ENCODE measurements at places on chromosomes 16 and 17. TPM values are rescaled to one million over a fixed set of nuclear protein-coding genes. Genes with fewer than 3 reads are reported as not detected.

DNA sequence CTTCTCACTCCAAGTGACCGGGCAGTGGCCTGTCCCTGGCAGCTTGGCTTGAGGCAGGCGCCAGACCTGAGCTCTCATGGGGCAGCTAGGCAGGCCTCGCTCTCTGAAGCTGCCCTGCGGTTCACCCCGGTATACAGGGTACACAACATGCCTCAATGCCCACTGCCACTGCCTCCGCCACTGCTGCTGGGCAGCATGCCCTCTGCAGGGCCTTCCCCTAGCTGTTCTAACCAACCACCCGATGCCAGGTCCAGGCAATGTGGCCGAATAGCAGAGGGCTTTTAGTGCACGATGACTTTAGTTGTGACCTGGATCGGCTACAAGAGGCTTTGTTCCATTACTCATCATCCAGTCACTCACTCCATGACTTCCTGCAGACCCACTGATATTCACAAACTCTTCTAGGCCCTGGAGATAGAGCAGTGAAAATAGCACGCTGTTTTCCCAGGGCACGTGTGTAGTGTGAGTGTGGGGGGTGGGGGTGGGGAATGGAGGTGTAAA, 19.7 kb downstream of the CDC42EP4 start:
- H3K27me3 ChIP-seq = no peaks in the 10 kb centered on the region
- DNase-seq = no peak
- no peak overlapping the region for H3K4me3 ChIP-seq
- H3K36me3 ChIP-seq = no peaks in the 10 kb centered on the region
- H3K27ac ChIP-seq = no peak overlapping the region

GRCh38 chr16:4217204-4218131, 24.4 kb downstream of the SRL start:
- H3K4me1 ChIP-seq = peaks cover 8% of the 10 kb centered on the region
- H3K4me3 ChIP-seq = no peak overlapping the region
- no peak for DNase-seq
- H3K36me3 ChIP-seq = no peaks in the 10 kb centered on the region

GRCh38 chr17:78360371-78361224, 721 bp upstream of the SOCS3 start:
- no peaks in the 10 kb centered on the region for H3K27me3 ChIP-seq
- H3K27ac ChIP-seq = peak overlapping the region; percentile 25
- peaks cover 2% of the 10 kb centered on the region for H3K36me3 ChIP-seq
- H3K4me1 ChIP-seq = peaks cover 53% of the 10 kb centered on the region
- peak overlapping the region; percentile 58 for H3K4me3 ChIP-seq

- H3K4me1 ChIP-seq = no peaks in the 10 kb centered on the region
- H3K27ac ChIP-seq = no peak overlapping the region
- no peak for DNase-seq
- no peaks in the 10 kb centered on the region for H3K36me3 ChIP-seq
- H3K4me3 ChIP-seq = no peak overlapping the region
Observed at GRCh38 chr17:34167354-34167753, 87.7 kb upstream of the CCL2 start.

DNA sequence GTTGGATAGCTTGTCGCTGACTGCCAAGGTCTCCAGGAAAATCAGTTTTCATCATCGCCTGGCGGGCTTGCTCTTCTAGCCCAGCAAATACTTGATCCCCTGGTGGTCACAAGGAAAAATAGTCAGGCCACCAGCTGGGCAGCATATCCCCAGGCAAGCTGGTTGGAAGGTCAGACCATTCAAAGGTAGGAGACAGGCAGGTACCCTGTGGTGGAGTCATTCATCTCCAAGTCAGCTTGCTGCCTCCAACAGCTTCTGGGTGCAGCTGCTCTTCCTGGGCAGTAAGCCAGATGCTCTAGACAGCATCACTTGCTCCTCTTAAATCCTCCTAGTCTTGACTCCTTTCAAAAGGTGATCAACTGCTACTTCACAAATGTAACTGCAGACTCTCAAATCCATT, 16.0 kb downstream of the ZNF821 start:
- no peaks in the 10 kb centered on the region for H3K27me3 ChIP-seq
- H3K27ac ChIP-seq = no peak overlapping the region
- no peak for DNase-seq
- no peaks in the 10 kb centered on the region for H3K4me1 ChIP-seq
- no peaks in the 10 kb centered on the region for H3K36me3 ChIP-seq
- no peak overlapping the region for H3K4me3 ChIP-seq

- H3K27ac ChIP-seq = no peak overlapping the region
- peaks cover 4% of the 10 kb centered on the region for H3K4me1 ChIP-seq
- no peak overlapping the region for H3K4me3 ChIP-seq
Observed at GRCh38 chr16:8929086-8929748, 34.5 kb downstream of the USP7 start.

- no peaks in the 10 kb centered on the region for H3K4me1 ChIP-seq
- peak overlapping the region; percentile 26 for H3K4me3 ChIP-seq
- H3K27ac ChIP-seq = no peak overlapping the region
- peak; percentile 43 for DNase-seq
Observed at GRCh38 chr17:75753514-75754377, 11.2 kb downstream of the GALK1 start.

DNA sequence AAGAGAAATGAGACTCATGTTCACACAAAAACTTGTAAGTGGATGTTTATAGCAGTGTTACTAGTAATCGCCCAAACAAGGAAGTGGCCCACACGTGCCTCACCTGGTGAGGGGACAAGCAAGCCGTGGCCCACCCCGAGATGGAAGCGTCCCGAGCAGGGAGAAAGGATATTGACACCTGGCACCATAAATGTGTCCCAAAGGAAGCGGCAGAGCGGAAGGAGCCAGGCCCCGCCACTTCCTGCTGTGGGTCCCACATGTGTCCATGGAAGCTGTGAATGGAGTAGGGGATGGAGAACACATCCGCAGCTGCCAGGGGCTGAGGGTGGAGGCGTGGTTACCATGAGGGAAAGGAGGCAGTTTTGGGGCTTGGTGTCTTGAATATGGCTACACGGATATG, 18.9 kb downstream of the KCNJ18 start:
- no peaks in the 10 kb centered on the region for H3K4me1 ChIP-seq
- no peaks in the 10 kb centered on the region for H3K27me3 ChIP-seq
- no peak for DNase-seq
- H3K36me3 ChIP-seq = no peaks in the 10 kb centered on the region
- H3K27ac ChIP-seq = no peak overlapping the region

DNA sequence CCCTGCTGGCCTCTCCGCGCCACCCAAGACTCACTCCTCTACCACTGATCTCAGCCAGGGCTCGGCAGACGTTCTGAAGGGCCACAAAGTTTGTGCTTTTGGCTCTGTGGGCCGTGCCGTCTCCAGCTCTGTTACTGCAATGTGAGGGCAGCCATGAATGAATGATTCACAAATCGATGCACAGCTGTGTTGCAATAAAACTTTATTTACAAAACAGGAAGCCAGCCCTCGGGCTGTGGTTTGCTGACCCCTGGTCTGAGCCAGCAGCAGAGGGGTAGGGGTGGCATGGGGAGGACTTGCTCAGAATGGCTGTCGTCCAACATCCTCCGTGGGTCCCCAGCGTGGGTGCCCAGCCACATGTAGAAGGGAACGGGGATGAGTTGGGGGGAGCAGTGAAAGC, 63.0 kb upstream of the PVALEF start:
- DNase-seq = no peak
- no peaks in the 10 kb centered on the region for H3K4me1 ChIP-seq
- H3K27me3 ChIP-seq = no peaks in the 10 kb centered on the region
- H3K4me3 ChIP-seq = no peak overlapping the region
- no peak overlapping the region for H3K27ac ChIP-seq

- H3K36me3 ChIP-seq = no peaks in the 10 kb centered on the region
- 0 out of 2 replicates have a peak, but pooled peaks cover 2% of the 10 kb centered on the region for H3K4me1 ChIP-seq
- H3K4me3 ChIP-seq = no peak overlapping the region
- no peak overlapping the region for H3K27ac ChIP-seq
Observed at GRCh38 chr16:50618238-50618918, 62.7 kb downstream of the SNX20 start.

The GRB2 gene
- total RNA-seq = 101 TPM

The BLMH gene
- 75.3 TPM for total RNA-seq

The HOXB4 gene
- total RNA-seq = not detected

The IGSF6 gene
- total RNA-seq = not detected

The XAF1 gene
- not detected for total RNA-seq

Measured in H1 (cell line).